ENCODE measurements at places on chromosomes 4 and X.

DNA sequence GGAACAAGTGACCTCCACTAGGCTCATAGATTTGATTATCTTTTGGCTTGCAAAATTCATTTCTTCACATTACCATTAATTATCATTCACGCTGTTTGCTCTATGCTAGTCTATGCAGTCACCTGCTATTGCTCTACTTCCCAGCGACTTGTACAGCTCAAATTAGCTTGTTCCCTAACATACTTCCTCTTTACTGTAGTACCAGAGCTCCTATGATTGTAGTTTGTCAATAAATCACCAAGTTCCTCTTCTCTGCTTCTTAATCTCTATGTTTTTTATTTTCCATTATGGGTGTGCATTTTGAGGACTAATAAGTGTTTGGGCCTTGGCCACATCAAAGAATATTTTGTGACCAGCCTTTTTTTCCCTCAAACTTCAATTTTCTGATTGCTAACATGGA, 6.2 kb upstream of the GSPT2 start:
- no peak for DNase-seq

DNA sequence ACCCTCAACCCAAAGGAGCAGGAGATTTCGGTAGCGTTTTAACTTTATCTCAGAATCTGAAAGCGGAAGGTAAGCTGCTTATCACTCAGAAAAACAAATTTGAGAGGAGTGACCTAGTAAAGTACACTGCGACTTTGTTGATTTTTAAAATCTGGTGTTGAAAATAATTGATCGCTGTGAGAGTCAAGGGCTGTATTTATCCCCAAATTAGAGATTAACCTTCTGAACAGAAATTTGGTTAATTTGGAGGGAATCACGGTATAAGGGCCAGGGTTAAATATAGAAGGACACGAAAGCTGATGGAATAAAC, 212 bp downstream of the CLCN4 start:
- DNase-seq = no peak

- peak; percentile 47 for DNase-seq
These were observed 22.6 kb upstream of the RBBP7 start for GRCh38 chrX:16892504-16893362.

DNA sequence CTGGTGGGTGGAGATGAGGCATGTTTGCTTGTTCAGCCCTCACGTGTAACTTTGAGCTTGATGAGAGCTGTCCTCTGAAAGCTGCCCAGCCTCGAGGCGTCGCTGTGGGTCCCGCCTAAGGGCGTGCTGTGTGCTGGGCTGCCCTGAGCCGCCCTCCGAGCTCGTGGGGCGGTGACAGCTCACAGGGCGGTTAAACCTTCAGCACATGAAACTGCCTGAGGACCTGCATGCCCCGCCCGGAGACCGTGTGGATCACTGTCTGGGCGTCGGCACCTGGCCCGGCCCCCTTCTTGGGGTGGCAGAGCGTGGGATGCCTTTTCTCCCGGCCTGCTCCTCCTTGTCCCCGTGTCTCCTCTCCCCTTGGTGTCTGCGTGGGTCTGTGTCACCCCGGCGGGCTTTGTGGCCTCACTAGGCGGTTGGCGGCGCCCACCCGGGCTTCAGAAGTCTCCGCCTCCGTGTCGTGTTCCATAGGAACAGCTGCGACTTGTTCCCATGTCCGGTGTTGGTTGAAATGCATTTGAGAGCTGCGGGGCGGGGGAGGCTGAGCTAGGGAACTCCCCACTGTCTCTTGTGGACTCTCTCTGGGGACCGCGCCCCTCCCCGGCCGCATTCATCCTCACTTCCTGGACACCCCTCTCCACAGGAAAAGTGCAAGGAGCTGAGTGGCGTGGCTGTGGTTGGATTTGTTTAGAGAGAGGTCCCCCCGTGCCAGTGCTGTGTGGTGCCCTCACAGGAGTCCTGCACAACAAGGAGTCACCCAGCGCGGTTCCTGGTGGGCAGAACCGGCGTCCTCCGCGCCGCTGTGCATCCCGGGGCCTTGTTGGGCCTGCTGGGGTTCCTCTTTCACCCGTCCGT, 6.8 kb downstream of the AKAP17A start:
- DNase-seq = no peak

DNA sequence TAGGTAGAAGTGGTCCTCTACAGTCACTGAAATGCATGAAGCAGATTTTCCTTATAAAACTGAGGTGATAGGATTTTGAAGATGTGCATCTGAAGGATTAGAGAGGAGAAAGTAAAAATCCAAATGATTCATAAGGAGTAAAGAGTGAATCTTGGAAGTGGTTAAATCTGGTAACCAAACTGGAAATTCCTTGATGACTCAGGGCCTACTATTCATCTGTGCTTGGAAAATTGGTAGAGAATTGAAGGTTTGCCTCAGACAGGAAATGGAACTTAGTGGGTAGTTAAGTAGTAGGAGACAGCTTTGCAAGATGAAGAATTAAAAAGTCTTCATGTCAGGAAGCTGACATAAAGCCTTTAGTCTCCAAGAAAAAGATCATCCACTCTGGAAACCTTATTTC, 368.9 kb upstream of the CTSO start:
- no peak for DNase-seq

GRCh38 chrX:155819966-155820491, 61.1 kb upstream of the VAMP7 start:
- peak; percentile 33 for DNase-seq

DNA sequence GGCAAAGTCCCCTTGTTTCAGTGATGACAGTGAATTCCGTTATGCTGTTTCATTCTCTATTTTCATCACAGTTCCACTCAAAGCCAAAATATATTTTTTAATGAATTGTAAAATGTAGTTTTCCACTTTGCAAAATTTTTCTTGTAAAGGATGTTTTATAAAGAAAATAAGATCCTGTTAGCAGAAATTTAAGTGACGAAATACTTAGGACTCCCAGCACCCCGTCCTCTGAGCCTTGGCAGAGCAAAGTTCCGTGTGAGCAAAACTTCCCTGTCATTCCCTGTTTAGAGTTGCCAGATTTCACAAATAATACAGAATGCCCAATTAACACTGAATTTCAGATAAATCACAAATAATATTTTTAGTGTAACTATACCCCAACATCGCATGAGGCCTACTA, 81.0 kb upstream of the RBPJ start:
- no peak for DNase-seq

GRCh38 chrX:50497114-50497513, 26.5 kb upstream of the DGKK start:
- DNase-seq = no peak
